ENCODE measurements at places on chromosomes 6 and 20.
A peak's percentile ranks its signal among the peaks of the same experiment; 100 is the strongest.

DNA sequence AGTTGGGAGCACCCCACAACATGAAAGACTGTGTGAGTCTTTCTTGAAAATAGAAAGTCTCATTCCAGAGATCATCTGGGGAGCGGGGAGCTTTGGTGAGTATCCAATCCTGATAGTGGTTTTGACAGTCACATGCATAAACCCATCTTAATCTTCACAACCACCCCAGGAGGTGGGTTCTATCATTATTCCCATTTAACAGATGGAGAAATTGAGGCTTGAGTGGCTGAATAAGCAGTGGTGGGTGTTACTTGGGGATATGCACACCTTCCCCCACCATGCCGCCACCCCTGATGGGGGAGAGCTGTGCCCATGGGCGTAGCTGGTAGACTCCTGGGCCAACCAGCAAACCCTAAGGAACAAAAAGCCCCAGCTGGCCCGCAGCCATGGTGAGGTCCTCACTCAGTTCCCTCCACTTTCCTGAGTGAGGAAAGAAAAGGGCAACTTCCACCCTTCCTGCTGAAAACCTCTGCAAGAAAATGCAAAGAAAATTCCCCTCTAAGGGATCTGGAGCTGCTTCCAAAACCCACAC lies 99.8 kb downstream of the SNX5 start:
- no peak for DNase-seq

- DNase-seq: peak; percentile 36
These were observed 39.3 kb downstream of the BEND3 start for GRCh38 chr6:107075951-107076381.

DNA sequence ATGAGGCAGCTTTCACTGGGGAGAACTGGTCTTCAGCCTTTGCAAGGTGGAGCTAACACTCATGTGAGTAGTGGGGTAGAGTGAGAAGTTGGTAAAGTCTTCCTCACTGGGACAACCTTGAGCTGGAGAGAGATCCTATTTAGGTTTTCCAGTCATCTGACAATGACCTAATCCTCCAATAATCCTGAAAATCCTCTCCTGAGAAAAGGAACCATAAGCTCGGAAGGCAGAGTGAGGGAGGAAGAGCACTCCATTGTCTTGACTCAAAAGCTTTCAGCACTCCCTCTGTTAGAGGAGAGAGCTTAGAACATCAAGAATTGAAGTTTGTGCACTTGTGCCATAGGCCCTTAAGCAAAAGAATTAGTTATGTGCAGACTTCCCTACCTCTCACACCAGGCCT lies 77.8 kb downstream of the TRAM2 start:
- no peak for DNase-seq

DNA sequence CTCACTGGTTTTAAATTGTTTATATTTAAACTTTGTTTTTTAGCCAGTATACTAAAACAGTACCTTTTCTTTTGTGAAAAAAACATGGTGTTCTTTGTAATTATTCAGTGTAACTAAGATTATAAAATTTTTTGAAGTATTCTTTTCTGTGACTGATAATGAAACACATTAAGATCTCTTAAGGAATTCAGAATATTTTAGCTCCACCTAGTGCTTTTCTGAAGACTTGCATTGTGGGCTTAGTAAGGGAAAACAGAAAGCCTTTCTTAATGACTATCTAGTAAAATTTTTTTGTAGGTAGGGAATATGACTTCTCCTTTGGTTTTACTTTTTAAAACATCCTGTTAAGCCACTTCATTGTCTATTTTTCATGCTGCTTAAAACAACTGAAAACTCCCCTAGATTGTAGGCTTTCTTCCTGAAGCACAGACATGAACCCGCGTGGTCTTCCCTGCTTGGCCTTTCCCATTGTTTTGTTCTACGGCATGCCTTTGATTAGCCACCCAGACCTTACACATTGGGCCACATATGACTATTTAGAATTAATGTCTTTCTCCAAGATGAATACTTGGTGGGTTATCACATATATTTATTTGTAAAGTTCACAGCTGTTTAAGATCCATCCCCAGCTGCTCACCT lies 72.1 kb downstream of the AFDN start:
- DNase-seq: no peak

Measured in GM04503 (cell line).